Activated naive CD4-positive, alpha-beta T cell treated with anti-CD3 and anti-CD28 coated beads, Interleukin-2, amount 10 ng/mL, durations not matched to agents 5 hours and 36 hours (primary cell): ENCODE measurements at places on chromosomes 11 and 22. TPM values are rescaled to one million over a fixed set of nuclear protein-coding genes. Genes with fewer than 3 reads are reported as not detected.

Gene FOLR3
- not detected for total RNA-seq

Gene MICAL2
- total RNA-seq, result 27.0 TPM

Gene OR51I1
- not detected for total RNA-seq

Gene SCYL1
- 59.3 TPM for total RNA-seq

Gene ZP1
- not detected for total RNA-seq

Gene PGR
- total RNA-seq, result not detected

Gene SCN3B
- 0.05 TPM for total RNA-seq

Gene GPHA2
- not detected for total RNA-seq

Gene PAAF1
- 18.6 TPM for total RNA-seq

Gene OR8D4
- total RNA-seq, result not detected

Gene C11orf21
- total RNA-seq, result 71.7 TPM

Gene PTPMT1
- total RNA-seq, result 33.8 TPM

Gene CFAP300
- not detected for total RNA-seq

Gene USH1C
- total RNA-seq, result not detected

Gene BEST1
- 0.10 TPM for total RNA-seq

Gene TEF
- total RNA-seq, result 2.2 TPM

Gene ANO1
- total RNA-seq, result not detected

Gene TH
- not detected for total RNA-seq

Gene YPEL4
- total RNA-seq, result 1.3 TPM

Gene P2RY2
- total RNA-seq, result not detected

Gene TBC1D22A
- 32.9 TPM for total RNA-seq

Gene MUC2
- not detected for total RNA-seq
